Globus pallidus (tissue), 1 donor: ENCODE measurements at places on chromosomes 5 and 9.

DNA sequence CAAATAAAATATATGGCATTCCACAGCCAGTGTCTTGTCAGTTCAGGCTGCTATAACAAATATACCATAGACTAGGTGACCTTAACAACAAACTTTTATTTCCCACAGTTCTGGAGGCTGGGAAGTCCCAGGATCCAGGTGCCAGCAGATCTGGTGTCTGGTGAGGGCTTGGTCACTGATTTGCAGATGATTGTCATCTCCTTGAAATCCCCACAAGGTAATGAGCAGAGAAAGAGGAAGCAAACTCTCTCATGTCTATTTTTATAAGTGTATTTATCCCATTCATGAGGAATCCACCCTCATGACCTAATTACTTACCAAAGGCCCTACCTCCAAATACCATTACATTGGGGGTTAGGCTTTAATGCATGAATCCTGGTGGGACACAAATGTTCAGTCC, 663.2 kb downstream of the TLR4 start:
- DNase-seq = no peak

GRCh38 chr5:110371725-110372041, 354.8 kb downstream of the TMEM232 start:
- no peak for DNase-seq

GRCh38 chr5:54981928-54982327, 3.5 kb downstream of the ESM1 start:
- DNase-seq = no peak

GRCh38 chr5:10124287-10124686, 125.4 kb downstream of the ATPSCKMT start:
- peak; percentile 99 for DNase-seq

- peak; percentile 77 for DNase-seq
These were observed 12.6 kb upstream of the ENDOG start for GRCh38 chr9:128805661-128806060.

GRCh38 chr5:35598707-35599370, 18.8 kb upstream of the SPEF2 start:
- no peak for DNase-seq

GRCh38 chr9:82987370-82988189, 75.4 kb downstream of the RASEF start:
- DNase-seq = no peak

DNA sequence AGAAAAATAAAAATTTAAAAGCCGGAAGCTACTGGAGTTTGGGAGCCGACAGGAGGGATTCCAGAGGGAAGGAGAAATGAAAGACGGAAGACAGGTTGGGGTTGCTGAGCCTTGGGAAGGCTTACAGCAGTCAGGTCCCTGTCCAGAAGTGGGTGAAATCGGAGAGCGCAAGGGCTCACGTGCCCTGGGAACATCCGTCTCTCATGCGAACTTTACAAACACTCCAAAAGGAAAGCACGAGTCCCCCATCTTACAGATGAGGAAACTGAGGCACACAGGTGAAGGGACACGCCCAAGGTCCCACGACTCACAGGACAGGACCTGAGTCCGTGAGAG, 347 bp upstream of the OLFML2A start:
- no peak for DNase-seq

DNA sequence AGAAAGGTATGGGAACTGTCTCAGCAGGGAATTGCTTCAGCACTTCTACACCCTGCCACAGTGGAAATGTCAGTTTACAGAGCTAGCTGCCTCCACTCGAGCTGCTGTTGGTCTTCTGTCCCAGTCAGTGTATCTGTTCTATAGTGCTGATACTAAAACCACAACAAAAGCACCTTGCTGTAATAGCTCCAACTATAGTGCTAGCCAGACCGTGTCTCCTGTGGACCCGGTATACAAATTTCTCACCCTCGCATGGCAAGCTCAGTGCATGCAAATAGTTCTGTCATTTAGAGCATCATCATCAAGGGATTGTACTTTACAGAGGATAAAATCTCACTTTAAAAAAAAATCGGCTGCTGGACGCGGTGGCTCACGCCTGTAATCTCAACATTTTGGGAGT, 51.5 kb upstream of the IQGAP2 start:
- no peak for DNase-seq

GRCh38 chr9:97445119-97445701, 33.3 kb downstream of the TDRD7 start:
- no peak for DNase-seq

- no peak for DNase-seq
These were observed 281.3 kb upstream of the CLINT1 start for GRCh38 chr5:158140120-158140731.

GRCh38 chr9:7055171-7055903, 297.6 kb downstream of the KDM4C start:
- no peak for DNase-seq

GRCh38 chr5:96408841-96409538, 24.1 kb downstream of the PCSK1 start:
- DNase-seq = no peak

GRCh38 chr9:132878695-132879456, at the start of gene SPACA9:
Gene SPACA9, plus strand, starts transcription at chr9:132878898. Its CDS starts 5,050 bp downstream, at chr9:132883948.
- DNase-seq = peak; percentile 41

- DNase-seq = no peak
These were observed 2.6 kb upstream of the SLC6A3 start for GRCh38 chr5:1447671-1448361.

DNA sequence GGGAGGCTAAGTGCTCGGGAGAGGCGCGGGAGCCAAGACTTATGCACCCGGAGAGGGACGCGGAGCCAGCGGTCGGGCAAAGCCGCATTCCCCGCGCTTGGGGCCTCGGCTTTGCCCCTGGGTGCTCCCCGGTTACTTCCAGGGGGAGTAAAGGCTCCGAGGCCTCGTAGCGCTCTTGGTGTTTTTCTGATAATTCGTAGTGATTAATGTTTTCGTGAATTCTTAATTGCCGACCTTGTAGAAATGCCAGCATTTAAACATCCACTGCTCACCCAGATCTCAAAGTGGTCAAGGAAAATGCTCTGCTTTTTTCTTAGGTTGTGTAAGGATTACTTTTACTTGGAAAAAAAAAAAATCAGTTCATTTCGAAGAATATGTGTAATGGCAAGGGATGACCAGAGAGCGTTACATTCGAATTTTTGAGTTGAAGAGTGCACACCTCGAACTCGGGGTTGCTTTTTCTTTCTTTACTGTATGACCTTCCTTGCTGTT, 654 bp upstream of the TUT7 start:
- no peak for DNase-seq

DNA sequence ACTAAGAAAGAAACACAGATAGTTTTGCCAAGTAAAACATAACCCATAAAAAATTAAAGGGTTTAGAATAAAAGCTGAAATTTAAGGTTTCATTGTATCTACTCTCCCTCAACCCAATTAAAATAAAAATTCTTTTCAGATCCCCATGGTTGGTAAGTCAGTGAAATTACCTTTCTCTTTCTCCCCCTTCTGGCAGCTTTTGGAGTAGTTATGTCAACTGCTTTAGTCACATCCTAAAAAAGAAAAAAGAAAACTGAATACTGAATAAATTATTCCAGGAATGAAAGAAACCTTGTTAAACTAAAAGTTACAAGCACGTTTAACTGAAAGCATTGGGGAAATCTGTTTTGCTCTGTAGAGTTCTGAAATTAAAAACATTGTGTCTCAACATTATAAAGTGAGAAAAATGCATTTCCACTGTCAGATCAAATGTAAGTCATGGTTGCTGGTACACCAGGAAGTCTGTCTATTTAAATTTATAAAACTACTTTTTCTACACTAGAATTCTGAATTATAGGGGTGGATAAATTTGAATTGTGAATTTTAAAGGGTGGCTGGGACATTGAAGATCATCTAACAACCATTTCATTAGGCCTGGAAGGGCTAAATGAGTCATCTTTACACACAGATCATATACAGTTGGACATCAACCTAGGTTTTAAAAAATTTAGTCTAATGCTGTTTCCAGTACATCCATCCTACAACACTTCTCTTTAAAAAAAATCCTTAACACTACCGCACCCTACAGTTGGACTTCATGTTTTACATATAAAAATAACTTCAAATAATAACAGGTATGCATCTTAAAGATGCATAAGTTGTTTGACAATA, 24.7 kb downstream of the PSIP1 start:
- peak; percentile 3 for DNase-seq

GRCh38 chr9:6506571-6506970, 93.6 kb downstream of the UHRF2 start:
- peak; percentile 22 for DNase-seq

DNA sequence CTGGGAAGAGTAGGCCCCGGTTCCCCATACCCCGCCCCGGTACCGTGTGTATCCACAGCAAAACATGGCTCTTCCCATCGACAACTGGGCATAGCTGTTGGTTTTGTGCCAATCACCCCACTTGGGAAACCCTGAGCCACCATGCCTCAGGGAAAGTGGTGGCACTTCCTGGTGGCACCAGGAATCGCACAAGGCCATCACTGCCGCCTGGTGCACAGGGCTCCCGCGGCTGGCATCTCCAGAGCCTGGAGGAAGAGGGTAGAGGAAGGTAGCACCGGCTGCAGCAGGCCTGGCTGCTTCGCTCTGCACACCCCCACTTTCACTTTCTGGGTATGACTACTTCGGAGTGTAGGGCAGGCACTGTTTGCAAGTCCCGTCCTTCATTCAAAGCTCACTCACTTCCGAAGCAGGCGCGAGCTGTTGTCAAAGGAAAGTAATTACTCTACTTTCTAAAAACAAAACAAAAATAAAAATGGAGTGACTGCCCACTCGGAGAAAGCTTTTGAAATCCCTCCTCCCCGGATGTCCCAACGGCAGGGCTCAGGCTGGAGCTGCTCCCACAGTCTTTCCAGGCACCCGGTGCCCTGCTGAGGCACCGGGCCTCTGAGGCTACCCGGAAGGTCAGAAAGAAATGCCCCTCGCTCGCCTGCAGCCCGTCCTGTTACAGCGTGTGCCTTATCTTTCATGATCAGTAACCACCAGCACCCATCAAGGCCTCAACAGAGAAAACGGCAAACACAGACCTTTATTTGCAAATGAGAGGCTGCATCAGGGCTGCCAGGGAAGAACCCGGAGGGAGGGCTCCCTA, 2.0 kb downstream of the BRD3 start:
- DNase-seq = no peak
